ENCODE measurements at places on chromosomes 5 and 9.
A peak's percentile ranks its signal among the peaks of the same experiment; 100 is the strongest.

- no peak for DNase-seq
Observed at GRCh38 chr5:61687371-61687770, 355.3 kb downstream of the ZSWIM6 start.

DNA sequence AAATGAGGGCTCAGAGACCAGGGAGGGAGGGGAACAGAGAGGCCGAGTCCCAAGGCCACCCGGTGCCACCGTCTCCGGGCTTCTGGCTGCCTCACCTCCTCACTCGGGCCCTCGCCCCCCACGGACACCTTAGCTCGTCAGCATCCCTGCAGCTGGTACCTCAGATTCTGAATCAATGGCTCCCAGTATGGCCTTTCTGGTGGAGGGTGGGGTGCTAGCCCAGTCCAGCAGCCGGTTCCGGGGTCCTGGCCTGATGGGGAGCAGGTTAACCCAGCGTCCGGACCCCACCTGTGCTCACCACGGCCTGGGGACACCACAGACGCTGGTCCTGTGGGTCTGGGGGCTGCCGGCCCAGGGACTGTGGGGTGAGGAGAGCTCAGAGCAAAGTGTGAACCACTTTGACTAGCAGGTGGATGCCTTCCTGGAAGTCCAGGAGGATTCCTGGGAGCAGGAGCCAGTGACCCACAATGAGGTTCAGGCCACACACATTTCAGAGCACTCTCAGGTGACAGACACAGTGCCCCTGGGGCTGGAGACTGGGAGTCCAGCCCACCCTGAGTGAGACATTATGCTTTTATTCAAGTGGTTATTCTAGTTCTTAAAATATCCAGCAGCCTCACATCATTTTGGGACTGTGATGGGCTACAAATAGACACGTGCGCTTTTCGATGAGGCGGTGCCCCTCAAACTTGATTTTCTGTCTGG is 53.3 kb downstream of the AHRR start:
- DNase-seq = no peak

DNA sequence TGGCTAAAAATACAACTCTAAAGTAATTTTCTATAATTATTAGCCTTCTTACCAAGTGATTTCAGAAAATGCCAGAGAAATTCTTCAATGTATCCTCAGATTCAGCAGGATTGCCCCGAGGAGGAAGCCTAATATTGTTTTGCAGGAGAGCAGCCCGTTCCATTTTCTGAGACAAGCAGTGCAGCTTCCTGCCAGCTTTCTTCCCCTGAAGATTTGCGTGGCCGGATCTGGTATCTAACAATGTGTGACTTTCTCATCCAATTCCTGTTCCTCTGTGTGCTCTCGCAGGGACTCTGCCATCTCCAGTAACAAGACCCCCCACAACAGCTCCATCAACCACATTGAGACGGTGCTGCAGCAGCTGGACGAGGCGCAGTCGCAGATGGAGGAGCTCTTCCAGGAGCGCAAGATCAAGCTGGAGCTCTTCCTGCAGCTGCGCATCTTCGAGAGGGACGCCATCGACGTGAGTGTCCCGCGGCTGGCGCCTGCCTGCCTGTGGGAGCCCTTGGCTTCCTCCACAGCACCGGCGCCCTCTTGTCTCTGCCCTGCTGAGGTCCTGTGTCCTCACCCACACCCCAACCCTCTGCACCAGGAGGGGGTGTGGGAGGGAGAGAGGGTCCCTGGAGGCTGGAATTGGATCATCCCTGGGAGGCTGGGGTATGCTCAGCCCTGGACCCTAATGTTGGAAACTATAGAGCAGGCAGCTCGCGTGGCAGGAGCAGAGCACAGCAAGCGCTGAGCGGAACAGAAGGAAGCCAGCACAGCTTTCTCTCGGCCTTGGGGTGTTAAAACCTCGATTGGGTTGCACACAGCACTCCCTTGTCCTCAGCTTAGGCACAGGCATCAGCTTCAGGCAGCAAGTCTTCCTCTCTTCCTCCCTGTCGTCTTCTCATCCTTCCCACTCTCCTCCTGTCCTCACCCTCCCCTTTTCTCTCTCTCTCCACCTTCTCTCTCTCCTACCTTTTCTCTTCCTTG is 216.2 kb downstream of the TRIO start:
- no peak for DNase-seq

- DNase-seq = peak; percentile 36
Observed at GRCh38 chr5:32100230-32100629, 73.9 kb downstream of the GOLPH3 start.

- DNase-seq = no peak
Observed at GRCh38 chr5:33049298-33049697, 338.2 kb downstream of the NPR3 start.

DNA sequence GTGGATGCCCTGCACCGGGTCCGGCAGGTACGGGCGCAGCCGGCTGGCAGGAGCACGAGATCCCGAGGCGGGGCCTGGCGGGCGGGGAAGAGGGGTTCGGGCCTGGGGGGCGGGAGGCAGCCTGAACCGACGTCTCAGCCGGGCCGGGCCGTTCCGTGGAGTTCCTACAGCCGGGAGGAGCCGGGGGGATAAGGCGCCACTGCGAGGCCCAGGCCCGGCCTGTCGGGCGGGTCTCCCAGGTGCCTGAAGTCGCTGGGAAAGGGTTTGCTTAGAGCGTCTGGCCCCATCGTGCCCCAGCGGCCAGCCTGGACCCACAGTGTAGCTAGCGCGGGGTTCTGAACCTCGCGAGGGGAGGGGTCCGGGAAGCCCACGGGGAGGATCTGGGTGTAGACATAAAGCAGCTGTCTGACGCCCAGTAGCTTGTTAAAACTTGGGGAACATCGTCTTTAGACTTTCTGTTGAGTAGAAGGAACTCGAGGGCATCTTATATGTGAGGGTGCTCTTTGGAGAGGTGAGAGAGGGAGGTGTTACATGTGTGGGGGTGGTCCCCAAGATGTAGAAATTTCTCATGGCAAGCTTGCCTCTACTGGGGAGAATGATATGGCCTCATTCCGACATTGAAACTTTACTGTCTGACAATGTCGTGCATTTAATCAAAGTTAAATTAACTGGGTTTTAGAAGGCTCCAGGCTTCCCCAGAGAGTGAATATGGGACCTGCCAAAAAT is 524 bp downstream of the FUBP3 start:
- DNase-seq = no peak

DNA sequence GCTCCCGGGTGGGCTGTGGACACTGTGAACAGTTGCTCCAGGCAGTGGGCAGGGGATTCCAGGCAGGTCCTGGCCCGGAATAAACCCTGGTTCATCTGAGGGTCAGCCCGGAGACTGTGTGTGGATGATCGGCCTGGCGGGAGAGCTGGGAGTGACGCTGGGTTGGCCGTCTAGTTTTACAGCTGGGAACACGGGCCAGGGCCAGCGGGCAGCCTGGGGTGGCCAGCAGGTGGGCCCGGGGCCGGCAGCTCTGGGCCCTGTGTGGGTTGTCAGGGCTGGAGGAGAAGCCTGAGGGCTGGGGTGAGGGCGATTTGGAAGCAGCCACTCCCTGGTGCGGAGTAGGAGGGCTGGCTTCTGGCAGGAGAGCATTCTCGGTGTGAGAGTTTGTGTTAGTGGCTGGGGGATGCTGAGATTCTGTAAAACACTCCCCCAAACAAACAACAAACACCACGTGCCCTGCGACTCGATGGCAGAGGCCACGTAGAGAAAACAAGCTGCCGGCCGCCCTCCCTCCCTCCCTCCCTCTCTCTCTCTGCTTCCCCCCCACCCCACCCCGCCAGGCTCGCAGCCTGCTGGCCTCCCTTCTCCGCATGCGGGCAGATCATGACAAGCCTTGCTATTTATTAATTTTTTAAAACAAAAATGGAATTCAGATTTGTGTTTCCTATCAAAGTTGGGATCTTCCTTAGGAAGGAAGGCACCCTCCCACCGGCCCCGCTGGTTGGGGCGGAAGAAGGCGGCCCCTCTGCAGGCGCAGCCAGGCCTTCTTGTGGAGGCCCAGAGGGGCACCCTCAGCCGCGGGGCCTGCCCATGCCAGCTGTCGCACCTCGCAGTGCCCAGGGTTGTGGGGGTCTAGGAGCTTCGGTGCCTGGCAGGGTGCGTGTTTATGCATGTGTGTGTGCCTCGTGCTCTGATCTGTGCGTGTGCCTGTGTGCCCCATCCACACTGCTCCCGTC is 49.5 kb downstream of the RXRA start:
- DNase-seq = no peak

DNA sequence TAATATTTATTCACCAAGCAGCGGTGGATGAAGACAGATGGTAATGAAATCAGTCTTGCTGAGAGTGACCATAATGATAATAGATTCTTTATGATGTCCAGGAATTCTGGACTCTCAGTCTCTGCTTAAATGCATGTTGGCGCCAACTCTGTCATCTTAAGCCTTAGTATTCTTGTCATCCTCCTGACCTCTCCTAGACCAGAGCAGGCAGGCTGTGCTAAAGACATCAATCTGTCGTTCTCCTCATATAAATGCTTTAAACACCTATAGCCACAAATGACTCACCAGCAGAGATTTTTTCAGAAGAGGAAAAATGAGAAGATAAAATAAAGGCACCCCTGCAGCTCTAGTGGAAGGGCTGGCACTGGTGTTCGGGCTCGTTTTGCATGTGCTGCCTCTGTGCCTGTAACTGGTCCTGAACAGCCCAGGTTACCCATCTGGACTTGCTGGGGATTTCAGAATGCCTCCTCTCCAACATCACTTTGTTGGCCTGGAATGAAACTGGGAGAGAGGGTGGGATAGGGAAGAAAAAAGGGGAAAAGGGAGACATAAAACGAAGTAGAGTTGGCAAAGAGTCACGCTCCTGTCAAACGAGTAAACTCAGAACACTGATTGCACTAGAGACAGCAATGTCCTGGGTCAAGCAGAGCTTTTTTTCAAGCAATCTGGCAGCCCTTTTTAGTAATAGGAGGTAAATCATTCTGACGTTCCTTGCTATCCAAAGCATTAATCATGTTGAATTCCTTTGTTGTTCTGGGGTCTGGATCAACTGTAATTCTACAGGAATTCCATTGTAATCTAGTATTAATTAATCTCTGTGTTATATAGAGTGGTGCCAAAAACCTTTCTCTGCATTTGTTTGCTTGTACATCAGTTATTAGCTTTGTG is 195.5 kb upstream of the CLINT1 start:
- no peak for DNase-seq

- no peak for DNase-seq
Observed at GRCh38 chr9:116313638-116314037, 160.0 kb downstream of the PAPPA start.

GRCh38 chr5:150750469-150750868 is 8.3 kb downstream of the DCTN4 start:
- DNase-seq = no peak

DNA sequence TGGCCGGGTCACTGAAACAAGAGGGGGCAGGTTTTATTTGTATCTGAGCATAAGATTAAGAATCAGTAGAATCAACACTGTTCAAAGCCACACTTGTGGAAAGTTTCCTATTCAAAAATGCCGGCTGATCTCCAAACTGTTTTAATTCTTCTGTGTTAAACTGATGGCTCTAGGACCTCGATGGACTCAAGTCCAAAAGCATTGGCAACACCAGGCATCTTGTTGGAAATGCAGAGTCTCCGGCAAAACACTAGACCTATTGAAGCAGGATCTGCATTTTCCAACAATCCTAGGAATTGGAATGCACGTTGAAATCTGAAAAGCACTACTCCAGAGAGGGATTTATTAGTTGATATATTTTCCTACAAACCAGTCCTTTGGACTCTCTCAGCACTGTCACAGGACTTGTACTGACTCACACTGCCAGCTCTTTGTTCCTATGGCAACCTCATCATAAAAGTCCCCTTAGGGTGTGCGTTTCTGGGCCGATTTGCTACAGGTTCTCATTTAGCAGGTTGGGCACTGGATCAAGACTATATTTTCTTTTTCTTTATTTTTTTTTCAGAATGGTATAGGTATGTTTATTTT is 48.1 kb upstream of the PCA3 start:
- no peak for DNase-seq

GRCh38 chr9:124347968-124348358 is 67.3 kb downstream of the PSMB7 start:
- no peak for DNase-seq

- no peak for DNase-seq
Observed at GRCh38 chr9:4973246-4973645, 11.8 kb upstream of the JAK2 start.

- no peak for DNase-seq
Observed at GRCh38 chr5:105581988-105582690, 2019.5 kb upstream of the NUDT12 start.

DNA sequence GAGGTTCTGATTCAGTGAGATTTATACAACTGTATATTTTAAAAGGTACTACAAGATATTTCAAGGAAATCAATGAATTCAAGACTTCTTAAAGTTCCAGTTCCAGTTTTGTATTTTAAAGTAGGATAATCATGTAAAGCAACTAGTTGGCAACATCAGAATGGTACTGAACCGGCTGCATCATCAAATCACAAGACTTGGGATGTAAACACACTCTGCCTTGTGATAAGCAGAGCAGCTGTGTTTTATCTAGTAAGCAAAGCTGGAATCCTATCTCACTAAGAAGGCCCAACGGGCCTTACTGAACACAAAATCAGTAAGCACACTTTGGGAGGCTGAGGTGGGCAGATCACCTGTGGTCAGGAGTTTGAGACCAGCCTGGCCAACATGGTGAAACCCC is 327.2 kb upstream of the NREP start:
- DNase-seq = no peak

DNA sequence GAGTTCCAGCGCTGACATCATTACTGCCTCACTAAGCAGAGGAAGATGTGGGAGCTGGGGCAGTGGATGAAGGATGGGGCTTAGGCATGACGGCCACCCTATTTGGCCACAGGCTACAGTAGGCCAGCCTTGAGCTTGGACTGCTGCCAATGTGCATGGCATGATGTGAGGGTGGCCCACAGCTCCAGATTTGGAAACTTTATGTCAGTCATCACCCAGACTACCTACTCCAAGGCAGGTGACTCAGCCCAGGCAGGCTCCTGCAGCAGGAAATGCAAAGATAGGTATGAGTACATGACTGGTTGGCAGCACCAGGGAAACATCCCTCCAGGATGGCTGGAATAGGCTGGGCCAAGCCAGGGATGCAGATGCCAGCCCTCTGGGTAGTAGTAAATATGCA is 303.6 kb downstream of the SPOCK1 start:
- DNase-seq = no peak

All from AG09319 (cell line).